Activated T-cell treated with anti-CD3 and anti-CD28 coated beads, Interleukin-2, amount 50 U/mL, for 72 hours (primary cell): ENCODE measurements at places on chromosomes 11 and 22. TPM values are rescaled to one million over a fixed set of nuclear protein-coding genes. Genes with fewer than 3 reads are reported as not detected.

The OR8G5 gene
- total RNA-seq: not detected

DNA sequence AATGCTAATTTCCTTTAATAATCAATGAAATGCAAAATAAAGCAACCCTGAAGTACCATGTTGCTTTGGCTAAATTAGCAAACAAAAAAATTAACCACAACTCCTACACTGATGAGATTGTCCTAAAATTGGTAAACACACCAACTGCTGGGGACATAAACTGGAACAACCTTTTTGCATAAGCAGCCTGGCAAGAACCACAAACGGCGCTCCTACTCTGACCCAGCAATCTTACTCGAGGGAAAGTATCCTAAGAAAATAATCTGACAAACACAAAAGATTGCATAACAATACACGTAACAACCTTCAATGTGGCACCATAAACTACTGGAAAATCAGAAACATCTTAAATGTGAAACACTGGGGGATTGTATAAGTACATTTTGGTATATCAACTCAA lies 189.8 kb upstream of the PITPNB start:
- H3K27ac ChIP-seq: no peak overlapping the region
- no peak overlapping the region for H3K4me3 ChIP-seq
- DNase-seq: no peak
- H3K36me3 ChIP-seq: no peaks in the 10 kb centered on the region

- no peaks in the 10 kb centered on the region for H3K27me3 ChIP-seq
- H3K36me3 ChIP-seq: no peaks in the 10 kb centered on the region
- H3K4me3 ChIP-seq: peak overlapping the region; percentile 57
- H3K27ac ChIP-seq: peak overlapping the region; percentile 35
- peak; percentile 69 for DNase-seq
- H3K4me1 ChIP-seq: peaks cover 30% of the 10 kb centered on the region
These were observed 3.7 kb upstream of the POLD4 start for GRCh38 chr11:67356864-67357561.

GRCh38 chr22:30978304-30978962 lies 9.4 kb downstream of the TUG1 start:
- no peak overlapping the region for H3K4me3 ChIP-seq
- peaks cover 10% of the 10 kb centered on the region for H3K4me1 ChIP-seq
- no peak for DNase-seq
- no peak overlapping the region for H3K27ac ChIP-seq
- H3K27me3 ChIP-seq: no peaks in the 10 kb centered on the region

GRCh38 chr11:977830-978720 lies 52.4 kb downstream of the AP2A2 start:
- peaks cover 14% of the 10 kb centered on the region for H3K4me1 ChIP-seq
- peaks cover 3% of the 10 kb centered on the region for H3K36me3 ChIP-seq
- H3K4me3 ChIP-seq: no peak overlapping the region
- no peaks in the 10 kb centered on the region for H3K27me3 ChIP-seq
- DNase-seq: no peak

The GRAP2 gene
- 56.4 TPM for total RNA-seq

DNA sequence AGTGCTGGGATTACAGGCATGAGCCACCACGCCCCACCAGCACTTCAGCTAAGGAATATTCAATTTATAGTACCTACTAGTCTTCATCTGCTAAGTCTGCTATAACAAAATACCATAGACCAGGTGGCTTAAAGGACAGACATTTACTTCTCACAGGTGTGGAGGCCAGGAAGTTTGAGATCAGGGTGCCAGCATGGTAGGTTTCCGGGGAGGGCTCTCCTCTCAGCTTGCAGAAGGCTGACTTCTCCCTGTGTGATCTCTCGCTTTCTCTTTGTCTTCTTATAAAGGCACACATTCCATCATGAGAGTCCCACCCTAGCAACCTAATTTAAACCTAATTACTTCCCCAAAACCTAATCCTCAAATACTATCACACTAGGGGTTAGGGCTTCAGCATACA lies 433.0 kb downstream of the INSC start:
- no peak overlapping the region for H3K27ac ChIP-seq
- H3K36me3 ChIP-seq: no peaks in the 10 kb centered on the region
- no peaks in the 10 kb centered on the region for H3K27me3 ChIP-seq
- DNase-seq: no peak

GRCh38 chr11:93005239-93005638 lies 35.8 kb downstream of the MTNR1B start:
- H3K36me3 ChIP-seq: no peaks in the 10 kb centered on the region
- H3K27ac ChIP-seq: no peak overlapping the region
- H3K4me1 ChIP-seq: no peaks in the 10 kb centered on the region
- no peak overlapping the region for H3K4me3 ChIP-seq
- no peaks in the 10 kb centered on the region for H3K27me3 ChIP-seq

The CBLIF gene
- not detected for total RNA-seq

The TRPM5 gene
- total RNA-seq: not detected

The CNGA4 gene
- total RNA-seq: 0.29 TPM

GRCh38 chr22:27192135-27192829 lies 534.9 kb downstream of the MIAT start:
- no peak overlapping the region for H3K4me3 ChIP-seq
- H3K27ac ChIP-seq: no peak overlapping the region
- H3K27me3 ChIP-seq: peaks cover 19% of the 10 kb centered on the region

- DNase-seq: no peak
- no peak overlapping the region for H3K27ac ChIP-seq
- H3K4me3 ChIP-seq: peak overlapping the region; percentile 45
- peaks cover 4% of the 10 kb centered on the region for H3K36me3 ChIP-seq
These were observed 1.3 kb upstream of the NDUFC2 start for GRCh38 chr11:78080818-78081495.

DNA sequence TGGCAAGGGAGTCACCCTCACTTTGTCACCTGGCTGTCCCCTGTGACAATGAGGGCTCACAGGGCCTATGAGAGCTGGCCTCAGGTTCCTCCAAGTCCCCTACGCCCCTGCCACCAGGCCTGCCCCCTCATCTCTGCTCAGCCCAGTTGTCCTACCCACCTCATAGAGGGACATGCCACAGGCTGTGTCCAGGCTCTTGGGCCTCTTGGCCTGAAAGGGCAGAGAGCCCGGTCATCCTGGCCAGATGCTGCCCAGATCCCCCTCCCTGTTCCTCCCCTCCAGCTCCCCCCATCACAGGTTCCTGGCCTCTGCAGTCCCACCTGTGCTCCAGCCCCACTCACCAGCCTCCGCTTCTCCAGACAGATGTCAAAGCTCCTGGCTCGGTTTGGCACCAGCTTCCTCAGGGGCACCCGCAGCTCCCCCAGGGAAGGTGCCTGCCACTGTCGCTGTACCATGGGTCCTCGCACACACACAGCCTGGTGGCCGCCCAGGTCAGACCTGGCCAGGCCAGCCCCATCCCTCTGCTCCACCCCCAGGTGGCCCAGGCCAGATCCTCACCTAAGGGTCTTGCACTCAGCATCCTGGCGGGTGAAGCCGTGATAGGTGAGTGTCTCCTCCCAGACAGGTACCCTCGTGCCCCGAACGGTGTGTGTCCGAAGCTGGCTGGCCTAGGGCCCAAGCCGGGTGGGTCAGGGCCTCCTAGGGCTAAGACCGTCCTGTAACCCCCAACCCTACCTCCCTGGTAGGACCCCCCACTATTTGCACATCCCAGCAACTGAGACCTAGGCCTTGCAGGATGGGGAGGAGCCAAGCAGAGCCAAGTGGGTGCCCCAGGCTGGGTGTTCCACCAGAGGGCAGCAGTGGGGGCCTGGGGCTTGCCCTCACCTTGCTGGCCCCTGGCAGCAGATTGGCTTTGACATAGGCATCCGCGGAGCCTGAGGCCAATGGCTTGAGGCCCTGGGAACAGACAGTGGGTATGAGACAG lies 8.3 kb downstream of the NDUFV1 start:
- no peaks in the 10 kb centered on the region for H3K27me3 ChIP-seq
- peaks cover 4% of the 10 kb centered on the region for H3K36me3 ChIP-seq
- peak; percentile 81 for DNase-seq

DNA sequence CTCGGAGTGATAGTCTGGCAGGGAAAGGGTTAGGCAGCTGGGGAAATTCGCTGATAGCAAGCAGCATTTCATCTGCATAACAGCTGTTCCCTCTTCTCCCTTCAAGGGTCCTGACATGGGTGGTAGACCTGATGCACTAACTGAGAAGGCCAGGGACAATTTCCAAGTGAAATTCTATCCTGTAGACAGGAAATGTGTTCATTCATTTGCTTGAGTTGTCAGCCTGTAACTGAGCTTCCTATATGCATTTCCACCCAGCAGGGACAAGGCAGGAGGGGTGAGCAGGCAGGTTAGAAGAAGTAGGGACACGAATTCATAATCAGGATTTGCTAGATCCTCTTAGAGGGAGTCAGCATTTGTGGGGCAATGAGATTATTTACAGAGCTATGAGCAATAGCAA lies 154.3 kb upstream of the NCAM1 start:
- DNase-seq: no peak
- H3K27ac ChIP-seq: no peak overlapping the region
- H3K36me3 ChIP-seq: no peaks in the 10 kb centered on the region
- no peak overlapping the region for H3K4me3 ChIP-seq

- no peak for DNase-seq
- H3K36me3 ChIP-seq: peaks cover 5% of the 10 kb centered on the region
- no peak overlapping the region for H3K4me3 ChIP-seq
- H3K27ac ChIP-seq: peak overlapping the region; percentile 53
- H3K4me1 ChIP-seq: peaks cover 47% of the 10 kb centered on the region
These were observed 36.8 kb downstream of the PISD start for GRCh38 chr22:31625257-31625640.

- no peaks in the 10 kb centered on the region for H3K27me3 ChIP-seq
- no peak overlapping the region for H3K4me3 ChIP-seq
- peaks cover 5% of the 10 kb centered on the region for H3K4me1 ChIP-seq
- no peak overlapping the region for H3K27ac ChIP-seq
These were observed 25.6 kb downstream of the MRPL21 start for GRCh38 chr11:68878022-68878421.

The SNX32 gene
- total RNA-seq: 4.6 TPM

The CEP126 gene
- total RNA-seq: 1.8 TPM

DNA sequence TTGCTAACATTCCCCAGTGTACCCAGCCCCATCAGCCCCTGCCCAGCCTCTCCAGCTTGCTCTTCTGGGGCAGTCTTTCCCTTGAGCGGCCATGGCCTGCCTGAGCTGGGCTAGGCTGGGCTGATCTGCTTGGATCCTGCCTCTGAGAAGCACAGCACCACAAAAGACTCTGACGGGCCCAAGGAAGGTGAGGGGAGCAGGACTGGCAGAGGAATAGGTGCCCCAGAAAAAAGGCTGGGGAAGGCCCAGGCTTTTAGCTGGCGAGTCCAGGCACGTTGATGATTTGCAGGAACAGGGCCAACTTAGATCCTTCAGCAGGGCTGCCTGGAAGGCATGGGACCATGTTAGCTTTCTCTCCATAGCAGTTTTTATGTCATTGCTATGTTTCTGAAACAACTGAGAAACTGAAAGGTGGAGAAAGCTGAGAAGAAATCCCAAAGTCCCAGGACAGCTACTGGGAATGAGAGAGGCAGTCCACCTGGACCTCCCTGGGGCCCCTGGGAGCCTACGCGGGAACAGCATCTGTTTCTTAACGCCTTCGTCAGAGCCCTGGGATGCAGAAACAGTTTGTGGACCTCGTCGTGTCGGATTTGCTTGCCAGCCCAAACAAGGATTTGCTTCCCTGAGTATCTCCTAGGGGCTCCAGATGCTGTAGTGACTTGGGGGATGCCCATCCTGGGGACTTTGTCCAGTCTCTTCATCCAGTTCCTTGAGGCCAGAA lies 24.4 kb upstream of the FXYD6 start:
- no peaks in the 10 kb centered on the region for H3K36me3 ChIP-seq
- H3K27me3 ChIP-seq: peaks cover 10% of the 10 kb centered on the region
- no peak overlapping the region for H3K27ac ChIP-seq
- DNase-seq: no peak
- no peak overlapping the region for H3K4me3 ChIP-seq

- peaks cover 11% of the 10 kb centered on the region for H3K4me1 ChIP-seq
- H3K27me3 ChIP-seq: no peaks in the 10 kb centered on the region
- no peak overlapping the region for H3K27ac ChIP-seq
- DNase-seq: no peak
- no peak overlapping the region for H3K4me3 ChIP-seq
These were observed 32.7 kb upstream of the TXNRD2 start for GRCh38 chr22:19974268-19974861.

DNA sequence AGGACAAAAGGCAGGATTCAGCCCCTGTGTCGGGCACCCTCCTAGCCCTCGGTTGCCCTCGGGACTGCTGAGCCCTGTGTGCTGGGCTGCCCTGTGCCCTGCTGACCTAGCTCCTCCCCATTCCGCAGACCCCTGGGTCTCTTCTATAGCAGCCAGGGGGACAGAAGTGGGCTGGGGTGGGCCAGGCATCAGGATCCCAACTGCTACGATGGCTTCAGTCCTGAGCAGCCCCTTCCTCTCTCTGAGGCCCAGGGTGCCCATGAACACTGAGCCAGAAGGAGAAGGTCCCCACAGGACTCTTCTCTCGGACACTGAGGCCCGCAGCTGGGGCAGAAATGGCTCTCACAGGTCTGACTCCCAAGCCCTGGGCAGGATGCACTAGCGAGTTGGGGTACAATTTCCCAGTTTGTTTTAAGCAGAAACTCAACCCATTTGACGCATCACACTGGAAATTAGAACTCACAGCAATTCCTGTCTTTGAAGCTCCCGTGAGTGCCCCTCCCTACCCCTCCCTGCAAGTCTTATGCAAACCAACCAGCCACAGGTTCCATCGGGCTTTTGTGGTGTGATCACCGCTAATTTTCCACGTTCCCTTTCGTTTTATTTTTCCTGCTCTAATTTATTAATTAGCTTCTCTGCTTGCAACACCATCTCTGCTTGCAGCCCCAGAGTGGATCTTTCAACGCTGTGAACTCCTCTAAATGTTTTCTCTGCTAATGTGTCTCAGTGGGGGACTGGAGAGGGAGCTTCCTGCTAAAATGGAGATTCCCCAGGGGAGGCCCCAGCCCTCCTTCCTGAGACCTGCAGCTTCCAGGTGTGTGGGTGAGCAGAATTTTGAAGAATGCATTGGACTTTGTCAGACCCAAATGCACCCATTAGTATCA lies 56.7 kb downstream of the PHF21B start:
- no peaks in the 10 kb centered on the region for H3K4me1 ChIP-seq
- no peak overlapping the region for H3K27ac ChIP-seq
- H3K4me3 ChIP-seq: no peak overlapping the region
- H3K27me3 ChIP-seq: peaks cover 7% of the 10 kb centered on the region
- H3K36me3 ChIP-seq: no peaks in the 10 kb centered on the region

GRCh38 chr11:19536131-19536530 lies 176.5 kb upstream of the NAV2 start:
- no peak overlapping the region for H3K4me3 ChIP-seq
- H3K4me1 ChIP-seq: no peaks in the 10 kb centered on the region
- no peaks in the 10 kb centered on the region for H3K36me3 ChIP-seq
- no peak for DNase-seq
- no peak overlapping the region for H3K27ac ChIP-seq
